Gastrocnemius medialis (tissue), 4 donors: ENCODE measurements at places on chromosomes 11 and 22. TPM values are rescaled to one million over a fixed set of nuclear protein-coding genes. Genes with fewer than 3 reads are reported as not detected.

DNA sequence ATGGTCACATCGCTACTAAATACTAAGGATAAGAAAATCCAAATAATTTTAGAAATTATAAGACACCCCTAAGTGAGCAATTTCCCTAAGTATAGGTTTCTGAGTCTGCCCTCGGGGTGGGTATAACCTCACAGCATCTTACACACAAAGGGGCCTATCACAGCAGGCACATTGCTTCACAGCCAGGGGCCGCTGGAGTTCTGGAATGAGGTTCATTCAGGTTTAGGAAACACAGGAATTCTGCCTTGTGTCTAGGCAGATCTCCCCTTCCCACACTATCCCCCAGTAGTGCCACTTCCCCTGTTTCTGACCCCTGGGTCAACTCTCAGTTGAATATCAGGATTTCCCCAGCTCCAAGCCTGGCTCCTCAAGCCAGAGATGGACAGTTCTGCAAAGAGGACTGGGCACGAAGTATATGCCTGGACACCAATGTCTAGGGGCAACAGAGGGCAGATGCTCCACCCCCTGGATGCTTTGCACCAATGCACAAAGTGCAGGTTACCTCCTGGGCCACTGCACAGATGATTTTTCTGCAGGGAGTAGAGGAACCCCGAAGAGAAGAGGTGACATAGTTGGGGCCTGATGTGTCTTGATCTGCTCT is 11.4 kb downstream of the TUBA8 start:
- no peak for DNase-seq

Gene INSC
- not detected for total RNA-seq

Gene PATE2
- not detected for total RNA-seq

- no peak for DNase-seq
Measured at GRCh38 chr11:113885897-113886296, 10.5 kb upstream of the USP28 start.

Gene SHISAL1
- 0.10 TPM for total RNA-seq

GRCh38 chr11:125670172-125670571 is 10.5 kb downstream of the ACRV1 start:
- no peak for DNase-seq

GRCh38 chr11:129257512-129257911 is 65.4 kb upstream of the ARHGAP32 start:
- no peak for DNase-seq

DNA sequence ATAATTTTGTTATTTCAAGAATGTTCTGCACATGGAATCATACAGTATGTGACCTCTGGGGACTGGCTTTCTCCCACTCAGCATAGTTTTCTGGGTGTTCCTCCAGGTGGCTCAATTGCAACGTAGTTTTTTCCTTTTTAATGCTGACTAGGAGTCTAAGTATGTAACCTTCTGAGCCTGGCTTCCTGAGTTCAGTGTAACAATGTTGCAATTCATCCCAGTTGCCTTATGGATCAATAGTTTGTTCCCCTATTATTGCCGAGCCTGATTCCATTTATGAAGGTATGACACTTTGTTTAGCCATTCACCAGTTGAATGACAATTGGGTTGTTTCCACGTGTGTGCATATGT is 128.3 kb downstream of the CRYBB2 start:
- no peak for DNase-seq
